Renal cortex interstitium (tissue), 15 donors: ENCODE measurements at places on chromosomes 2 and 18. TPM values are rescaled to one million over a fixed set of nuclear protein-coding genes. Genes with fewer than 3 reads are reported as not detected.

CHRND gene
- polyA plus RNA-seq: 0.87 TPM

EGR4 gene
- not detected for polyA plus RNA-seq

UCN gene
- 0.56 TPM for polyA plus RNA-seq

GRCh38 chr2:227783404-227784138 is 30.1 kb upstream of the CCL20 start:
- no peak for DNase-seq

GRCh38 chr18:75280427-75281280 is 70.1 kb downstream of the TSHZ1 start:
- DNase-seq: no peak
